ENCODE measurements at places on chromosomes 1 and 21.

DNA sequence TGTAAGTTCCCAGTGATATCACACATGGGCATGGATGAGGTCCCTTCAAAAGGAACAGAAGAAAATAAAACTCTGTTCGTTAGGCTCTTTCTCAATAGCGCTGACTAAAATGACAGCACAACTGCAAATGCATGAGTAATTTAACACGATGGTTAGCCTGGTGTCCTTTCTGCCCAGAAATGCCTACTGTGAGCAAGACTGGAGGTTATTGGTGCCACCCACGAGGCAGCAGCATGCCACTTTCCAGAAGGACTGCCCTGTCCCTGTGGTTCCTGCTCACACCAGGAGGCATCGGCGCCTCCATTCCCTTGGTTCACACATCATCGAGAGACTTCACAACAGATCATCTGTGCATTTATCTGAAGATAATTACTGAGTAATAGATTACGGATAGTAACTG, 26.2 kb downstream of the VPS26C start:
- no peak for DNase-seq

- no peak for DNase-seq
Observed at GRCh38 chr1:109078317-109078716, 2.5 kb upstream of the TAF13 start.

DNA sequence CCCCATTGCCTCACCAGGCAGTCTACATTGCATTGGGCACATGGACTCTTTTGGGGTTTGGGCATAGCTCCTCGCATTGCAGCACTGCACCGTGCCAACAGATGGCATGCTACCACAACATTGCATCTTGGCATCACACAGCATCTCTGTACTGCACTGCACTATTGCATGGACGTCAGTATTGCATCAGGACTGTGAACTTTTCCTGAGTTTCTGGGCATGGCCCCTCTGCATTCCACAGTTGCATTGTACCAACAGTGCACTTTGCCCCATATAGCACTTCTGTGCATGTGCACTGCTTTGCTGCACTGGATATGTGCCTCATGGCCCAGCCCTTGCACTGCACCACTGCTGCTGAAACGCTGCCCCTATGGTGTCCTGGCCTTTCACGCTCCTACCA, 9.6 kb downstream of the PTPRU start:
- DNase-seq, result peak; percentile 23

- no peak for DNase-seq
Observed at GRCh38 chr1:227006226-227006796, 66.2 kb downstream of the COQ8A start.

GRCh38 chr1:157495285-157495684, 57.0 kb downstream of the FCRL5 start:
- no peak for DNase-seq

GRCh38 chr1:59557549-59557885, 257.2 kb upstream of the HOOK1 start:
- no peak for DNase-seq

- DNase-seq, result no peak
Observed at GRCh38 chr1:76820028-76820427, 47.3 kb upstream of the ST6GALNAC5 start.

DNA sequence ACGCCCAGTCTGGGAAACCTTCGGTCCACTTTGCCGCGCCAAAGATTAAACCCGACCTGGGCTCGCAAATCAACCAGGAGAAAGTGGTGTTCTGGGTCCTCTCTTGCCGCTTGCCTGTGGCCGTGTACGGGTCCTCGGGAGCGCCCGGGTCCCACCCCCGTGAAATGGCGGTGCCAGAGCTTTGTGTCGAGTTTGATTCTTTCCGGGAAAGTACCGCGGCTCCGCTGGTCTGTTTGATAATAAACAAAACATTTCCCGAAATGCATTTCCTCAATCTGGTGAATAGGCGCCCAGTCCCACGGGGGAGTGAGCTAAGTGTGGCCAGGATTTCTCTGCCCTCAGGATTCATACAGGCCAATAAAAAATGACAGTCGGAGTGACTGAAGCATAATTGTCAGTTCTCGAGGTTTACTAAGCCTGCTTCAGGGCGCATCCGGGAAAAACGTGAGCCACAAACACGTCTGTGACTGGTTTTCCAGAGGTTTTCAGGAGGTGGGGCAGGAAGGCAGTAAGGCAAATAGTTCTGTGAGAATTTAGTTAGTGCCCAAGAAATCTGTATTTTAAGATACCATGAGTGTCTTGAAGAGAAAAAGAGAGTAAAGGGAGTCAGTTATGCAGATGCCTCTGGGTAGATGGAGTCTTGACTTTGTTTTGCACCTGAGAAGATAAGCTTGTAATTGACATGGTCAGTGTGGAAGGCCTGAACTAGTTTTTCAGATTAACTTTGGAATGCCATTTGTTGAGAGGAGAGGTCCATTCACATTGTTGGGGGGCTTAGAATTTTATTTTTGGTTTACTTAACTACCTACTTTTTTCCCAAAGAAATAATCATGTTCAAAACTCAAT, 675 bp downstream of the IFNAR1 start:
- DNase-seq, result peak; percentile 58

DNA sequence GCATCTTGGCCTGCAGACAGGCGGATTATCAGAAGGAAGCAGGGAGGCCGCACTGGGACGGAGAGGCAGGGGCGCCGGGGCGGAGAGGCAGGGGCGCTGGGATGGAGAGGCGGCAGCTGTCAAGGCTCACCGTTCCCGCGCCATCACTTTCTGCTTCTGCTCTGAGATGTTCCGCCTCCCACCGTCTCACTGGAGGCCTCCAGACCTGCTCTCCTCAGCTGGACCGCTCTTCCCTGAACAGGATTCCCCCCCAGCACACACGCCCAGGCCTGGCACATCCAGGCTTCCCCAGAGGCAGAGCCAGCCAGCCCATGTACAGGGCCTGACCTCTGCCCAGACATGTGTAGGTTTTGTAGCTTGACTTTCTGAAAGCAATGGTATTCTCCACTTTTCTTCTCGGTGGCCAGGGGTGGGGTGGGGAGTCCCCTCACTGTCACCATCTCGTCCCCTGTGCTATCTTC, 84.1 kb downstream of the RIPK4 start:
- DNase-seq, result no peak
